CD4-positive, alpha-beta T cell treated with Interleukin-12 subunit alpha and Interleukin-12 subunit beta, for 1 hour (primary cell): ENCODE measurements at places on chromosomes 3 and 15.

GRCh38 chr3:78985981-78986380 is 781.8 kb downstream of the ROBO1 start:
- DNase-seq, result no peak

DNA sequence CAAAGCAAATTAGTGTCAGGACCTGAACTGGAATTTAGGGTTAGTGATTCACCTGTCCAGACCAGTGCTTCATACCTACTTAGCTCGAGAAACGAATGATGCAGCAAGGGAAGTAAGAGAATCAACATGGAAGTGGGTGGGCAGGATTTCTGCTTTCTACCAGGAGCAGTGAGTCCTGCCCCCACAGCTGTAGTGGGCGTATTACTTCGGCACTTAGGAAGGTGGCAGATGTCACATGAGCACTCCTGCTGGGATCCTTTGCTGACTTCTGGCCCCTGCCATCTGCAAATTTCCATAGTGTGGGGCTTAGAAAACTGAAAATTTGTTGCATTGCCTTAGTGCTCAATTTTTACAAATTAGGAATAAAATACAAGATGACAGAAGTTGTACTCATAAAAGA is 31.2 kb downstream of the RYR3 start:
- DNase-seq, result no peak

GRCh38 chr3:189460511-189460910 is 170.7 kb upstream of the TP63 start:
- DNase-seq, result no peak

GRCh38 chr3:15602146-15602536 is 596 bp downstream of the BTD start:
- no peak for DNase-seq

DNA sequence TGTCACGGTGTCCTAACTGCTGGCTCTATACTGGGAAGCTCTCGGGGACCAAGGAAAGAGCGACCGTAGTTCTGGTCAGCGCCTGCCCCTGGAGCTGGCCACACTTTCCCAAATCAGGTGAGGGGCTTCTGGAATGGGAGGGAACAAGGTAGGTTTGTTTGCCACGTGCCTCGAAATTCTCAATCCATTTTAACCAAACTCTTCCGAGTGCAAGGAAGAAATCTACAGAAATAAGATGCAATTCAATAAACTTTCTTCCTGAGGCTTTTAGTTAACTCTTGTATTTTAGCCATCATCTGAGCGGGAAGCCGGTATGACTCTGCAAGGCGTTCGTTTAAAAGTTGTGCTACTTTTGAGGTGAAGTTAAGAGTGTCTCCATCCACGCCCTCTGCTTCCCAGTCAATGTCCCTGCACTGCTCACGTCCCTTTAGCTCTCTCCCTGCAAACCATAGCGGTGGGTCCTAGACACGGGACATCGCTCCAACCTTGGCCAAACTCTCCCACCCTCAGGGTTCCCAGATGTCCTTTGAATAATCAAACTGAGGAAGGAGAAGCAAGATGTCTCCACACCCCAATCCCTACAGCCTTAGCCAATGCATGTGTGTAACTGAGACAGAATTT is 597 bp downstream of the AGTR1 start:
- no peak for DNase-seq

- no peak for DNase-seq
Measured at GRCh38 chr3:71573181-71573580, 10.3 kb downstream of the FOXP1 start.

DNA sequence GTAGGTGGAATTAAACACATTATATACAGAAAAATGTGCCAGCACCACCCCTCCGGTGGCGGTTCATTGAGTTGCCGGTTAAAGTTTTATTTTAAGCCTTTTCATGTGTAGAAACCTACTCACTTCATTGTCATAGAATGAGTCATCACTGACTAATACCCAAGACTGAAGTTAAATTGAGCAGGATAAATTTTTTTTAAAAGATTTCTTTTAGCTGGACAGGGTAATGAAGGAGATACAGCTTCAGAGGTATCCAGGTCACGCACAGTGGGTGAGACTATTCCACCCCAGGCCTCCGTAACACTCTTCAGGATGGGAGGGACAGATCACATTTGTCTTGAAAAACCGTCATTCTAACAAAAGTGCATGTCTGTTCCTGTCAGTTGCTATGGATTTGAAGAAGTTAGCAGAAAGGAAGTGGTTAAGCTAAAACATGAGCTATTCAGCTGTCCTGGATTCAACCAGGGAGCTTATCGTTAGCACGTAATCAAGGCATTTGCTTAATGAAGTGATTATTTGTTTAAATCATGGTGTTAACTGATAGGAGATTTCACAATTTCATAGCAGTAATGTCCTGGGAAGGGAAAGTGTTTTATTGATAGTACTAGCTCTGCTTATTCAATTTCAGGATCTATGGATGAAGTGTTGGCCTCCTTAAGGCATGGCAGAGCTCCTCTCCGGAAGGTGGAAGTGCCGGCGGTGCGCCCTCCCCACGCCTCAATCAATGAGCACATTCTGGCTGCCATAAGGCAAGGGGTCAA is 23.4 kb downstream of the WHAMM start:
- no peak for DNase-seq

DNA sequence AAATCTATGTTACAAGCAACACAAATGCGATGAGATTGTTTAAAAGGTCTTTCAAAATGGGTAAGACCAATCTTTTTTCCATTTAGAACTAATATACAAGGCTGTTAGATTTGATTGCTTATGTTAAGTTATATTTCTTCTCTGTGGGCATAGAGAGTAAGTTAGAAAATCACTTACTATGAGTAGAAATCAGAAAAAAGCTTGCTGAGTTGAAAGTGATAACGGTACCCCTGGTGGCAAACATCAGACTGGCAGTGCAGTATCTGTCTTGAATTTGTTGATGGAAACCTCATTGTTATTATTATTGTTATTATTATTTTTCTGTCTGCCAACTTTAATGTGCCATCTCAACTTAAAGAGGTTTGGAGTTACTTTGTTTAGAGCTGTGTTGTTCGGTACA is 12.4 kb downstream of the CLDN11 start:
- DNase-seq, result no peak

DNA sequence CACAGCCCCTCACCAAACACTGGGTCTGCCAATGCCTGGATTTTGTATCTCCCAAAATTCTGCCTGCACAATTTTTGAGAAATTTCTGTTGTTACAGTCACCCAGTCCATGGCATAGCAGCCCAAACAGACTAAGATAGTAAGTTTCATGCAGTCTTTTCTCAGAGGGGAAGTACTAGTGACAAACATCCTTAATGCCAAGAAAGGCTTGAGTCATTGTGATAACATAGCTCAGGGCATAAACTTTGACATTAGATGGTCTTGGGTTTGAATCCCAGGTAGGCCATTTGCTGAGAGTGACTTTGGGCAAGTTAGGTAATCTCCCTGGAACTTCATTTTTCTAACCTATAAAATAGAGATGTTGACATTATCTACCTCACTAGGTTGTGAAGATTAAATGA is 36.1 kb upstream of the PFN2 start:
- DNase-seq, result no peak

DNA sequence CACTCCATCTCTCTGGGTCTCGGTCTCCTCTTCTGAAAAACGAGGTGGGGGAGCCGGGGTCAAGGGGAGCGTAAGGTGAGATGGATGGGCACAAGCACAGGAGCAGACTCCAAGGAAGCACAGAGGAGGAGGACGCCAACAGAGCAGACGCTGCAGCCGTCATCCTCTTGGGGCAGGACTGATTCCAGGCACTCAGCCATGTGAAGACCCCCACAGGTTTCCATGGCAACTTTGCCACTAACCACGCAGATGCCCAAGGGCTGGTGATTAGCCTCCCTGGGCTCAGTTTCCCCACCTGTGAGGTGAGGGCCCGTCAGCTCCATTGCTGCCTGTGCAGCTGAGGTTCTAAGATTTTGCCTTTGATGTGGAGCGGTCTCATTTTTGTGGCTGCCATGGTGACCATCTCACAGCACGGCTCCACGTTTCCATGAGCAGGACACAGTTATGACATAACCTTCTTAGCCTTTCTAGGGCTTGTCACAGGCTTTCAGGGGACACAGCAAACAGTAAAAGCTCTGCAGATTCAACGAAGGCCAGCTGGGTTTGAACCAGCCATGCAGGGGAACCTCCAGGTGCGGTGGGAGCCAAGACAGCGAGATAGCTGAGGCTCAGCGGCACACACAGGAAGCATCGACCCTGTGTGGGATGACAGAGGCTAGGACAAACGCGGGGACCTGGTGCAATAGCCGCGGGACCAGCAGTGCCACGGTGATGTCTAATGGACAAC is 170.3 kb downstream of the NUP210 start:
- DNase-seq, result no peak

- DNase-seq, result no peak
Measured at GRCh38 chr3:9208605-9209152, 40.8 kb downstream of the SRGAP3 start.

- DNase-seq, result no peak
Measured at GRCh38 chr3:54665016-54665600, 262.8 kb downstream of the LRTM1 start.

DNA sequence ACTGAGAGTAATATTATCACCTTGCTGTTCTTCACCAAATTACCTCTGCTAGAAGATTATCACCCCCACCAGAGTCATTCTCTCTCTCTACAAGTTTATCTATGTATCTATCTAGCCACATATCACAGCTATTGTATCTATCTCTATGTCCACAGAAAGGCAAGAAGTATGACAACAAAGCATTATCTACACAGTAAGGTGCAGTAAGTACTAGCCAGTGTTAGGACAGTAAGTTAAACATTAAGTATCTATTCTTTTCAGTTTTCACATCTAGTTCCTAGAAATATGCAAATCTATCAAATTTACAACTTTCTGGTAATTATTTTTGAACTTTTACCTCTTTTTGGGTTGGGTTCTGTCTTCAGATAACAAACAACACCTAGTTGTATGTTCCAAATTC is 26.5 kb upstream of the XXYLT1 start:
- DNase-seq, result no peak

DNA sequence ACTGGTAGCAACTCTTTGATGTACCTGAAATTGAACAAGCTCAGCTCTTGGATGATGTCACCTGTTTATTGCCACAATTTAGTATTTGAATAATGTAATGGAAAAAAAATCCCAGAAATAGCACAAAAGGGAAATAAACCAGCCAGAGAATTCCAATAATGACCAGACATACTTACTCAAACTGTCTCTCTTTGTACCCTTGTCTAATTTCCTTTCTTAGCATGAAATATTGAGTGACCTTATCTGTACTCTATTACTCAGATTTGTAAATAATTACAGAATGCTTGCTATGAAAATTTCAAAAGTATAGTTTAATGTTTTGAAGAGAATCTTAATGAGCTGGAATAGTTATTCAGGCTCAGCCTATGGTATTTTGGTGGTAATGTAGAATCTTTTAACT is 555.4 kb upstream of the SGO1 start:
- no peak for DNase-seq

DNA sequence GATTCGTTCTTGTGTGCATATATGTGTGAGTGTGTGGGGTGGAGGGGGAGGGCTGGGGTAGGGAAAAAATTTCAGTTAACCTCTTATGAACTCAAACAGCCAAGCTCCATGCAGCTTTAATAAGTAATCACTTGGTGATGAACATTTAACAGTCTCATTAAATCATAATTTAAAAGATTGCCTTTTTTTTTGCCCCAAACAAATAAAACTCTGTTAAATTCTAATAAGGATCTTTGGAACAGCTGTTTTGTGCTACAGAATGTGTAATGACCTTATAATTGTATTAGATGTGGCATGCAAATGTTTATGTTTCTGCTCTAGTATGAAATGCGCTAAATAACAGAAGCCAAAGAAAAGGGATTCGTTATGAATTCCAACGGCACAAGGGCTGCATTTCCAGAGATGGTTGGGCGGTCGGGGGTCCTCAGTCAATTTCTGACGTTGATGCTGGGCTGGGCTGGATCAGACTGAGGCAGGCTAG is 80.0 kb upstream of the RORA start:
- no peak for DNase-seq

DNA sequence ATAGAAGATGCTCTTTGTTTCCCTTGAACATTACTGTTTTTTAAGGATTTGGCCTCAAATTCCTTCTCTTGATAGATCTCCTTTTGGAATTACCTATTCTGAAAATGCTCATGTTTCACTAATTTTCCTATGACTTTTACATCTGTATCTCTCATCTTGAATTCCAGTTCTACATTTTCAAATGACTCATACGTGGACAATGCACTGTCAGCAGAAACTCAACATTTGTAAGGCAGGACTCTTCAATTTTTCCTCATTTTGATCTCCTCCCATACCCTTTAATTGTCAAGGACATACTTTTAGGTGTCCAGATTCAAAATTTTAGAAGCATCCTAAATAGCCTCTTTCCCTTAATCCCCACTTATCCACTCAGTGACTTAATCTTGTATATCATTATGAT is 341.0 kb upstream of the RASGRP1 start:
- no peak for DNase-seq

DNA sequence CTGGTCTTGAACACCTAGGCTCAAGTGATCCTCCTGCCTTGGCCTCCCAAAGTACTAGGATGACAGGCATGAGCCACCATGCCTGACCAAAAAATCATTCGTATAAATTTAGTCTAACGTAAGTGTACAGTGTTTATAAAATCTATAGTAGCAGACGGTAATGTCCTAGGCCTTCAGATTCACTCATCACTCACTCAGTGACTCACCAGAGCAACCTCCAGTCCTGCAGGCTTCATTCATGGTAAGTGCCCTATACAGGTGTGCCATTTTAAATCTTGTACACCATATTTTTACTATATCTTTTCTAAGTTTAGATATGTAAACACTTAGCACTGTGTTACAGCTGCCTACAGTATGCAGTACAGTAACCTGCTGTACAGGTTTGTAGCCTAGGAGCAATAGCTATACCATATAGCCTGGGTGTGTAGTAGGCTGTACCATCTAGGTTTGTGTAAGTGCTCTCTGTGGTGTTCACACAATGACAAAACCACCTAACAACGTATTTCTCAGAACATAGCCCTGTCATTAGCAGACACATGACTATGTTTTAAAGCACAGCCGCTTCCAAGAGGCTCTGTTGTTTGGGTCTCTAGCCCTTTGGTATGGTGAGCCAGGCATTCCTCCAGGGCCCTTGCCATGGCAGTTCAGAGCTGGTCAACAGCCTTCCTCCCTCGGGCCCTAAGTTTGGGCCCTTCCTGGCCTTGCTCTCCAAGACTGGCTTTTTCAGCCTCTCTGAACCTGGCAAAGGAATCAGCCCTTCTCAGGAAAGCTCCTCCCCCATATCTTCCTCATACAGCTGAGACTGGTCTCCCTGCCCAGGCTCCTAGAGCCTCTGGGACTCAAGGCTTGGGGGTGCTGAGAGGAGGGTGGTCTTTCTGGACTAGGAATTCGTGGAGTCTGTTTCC is 1.9 kb upstream of the CCDC9B start:
- no peak for DNase-seq

GRCh38 chr3:183213415-183214276 is 39.4 kb upstream of the B3GNT5 start:
- DNase-seq, result no peak

DNA sequence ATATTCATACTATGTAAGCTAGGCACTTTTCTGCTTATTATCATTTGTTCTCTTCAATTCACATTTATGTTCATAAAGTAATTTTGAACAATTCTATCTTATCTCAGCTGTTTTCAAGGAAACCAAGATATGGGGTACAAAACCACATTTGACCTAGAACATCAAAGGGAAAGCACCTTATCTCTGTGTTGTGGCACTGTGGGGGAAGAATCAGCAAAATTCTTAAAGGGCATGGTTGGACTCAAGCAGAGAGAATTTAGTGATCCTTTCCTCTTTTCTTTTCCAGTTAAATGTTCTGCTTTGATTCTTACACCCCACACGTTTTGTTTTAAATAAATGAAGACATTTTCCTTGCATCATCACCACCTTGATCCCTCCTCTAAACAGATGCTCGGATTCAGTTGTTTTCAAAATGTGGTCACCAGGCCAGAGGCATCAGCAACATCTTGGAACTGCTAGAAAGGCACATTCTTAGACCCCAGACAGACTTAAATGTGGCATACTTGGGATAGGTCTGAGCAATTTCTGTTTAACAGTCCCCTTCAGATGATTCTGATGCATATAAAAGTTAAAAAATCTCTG is 128.4 kb upstream of the TP63 start:
- no peak for DNase-seq
